ENCODE measurements at places on chromosomes 7 and 10.

DNA sequence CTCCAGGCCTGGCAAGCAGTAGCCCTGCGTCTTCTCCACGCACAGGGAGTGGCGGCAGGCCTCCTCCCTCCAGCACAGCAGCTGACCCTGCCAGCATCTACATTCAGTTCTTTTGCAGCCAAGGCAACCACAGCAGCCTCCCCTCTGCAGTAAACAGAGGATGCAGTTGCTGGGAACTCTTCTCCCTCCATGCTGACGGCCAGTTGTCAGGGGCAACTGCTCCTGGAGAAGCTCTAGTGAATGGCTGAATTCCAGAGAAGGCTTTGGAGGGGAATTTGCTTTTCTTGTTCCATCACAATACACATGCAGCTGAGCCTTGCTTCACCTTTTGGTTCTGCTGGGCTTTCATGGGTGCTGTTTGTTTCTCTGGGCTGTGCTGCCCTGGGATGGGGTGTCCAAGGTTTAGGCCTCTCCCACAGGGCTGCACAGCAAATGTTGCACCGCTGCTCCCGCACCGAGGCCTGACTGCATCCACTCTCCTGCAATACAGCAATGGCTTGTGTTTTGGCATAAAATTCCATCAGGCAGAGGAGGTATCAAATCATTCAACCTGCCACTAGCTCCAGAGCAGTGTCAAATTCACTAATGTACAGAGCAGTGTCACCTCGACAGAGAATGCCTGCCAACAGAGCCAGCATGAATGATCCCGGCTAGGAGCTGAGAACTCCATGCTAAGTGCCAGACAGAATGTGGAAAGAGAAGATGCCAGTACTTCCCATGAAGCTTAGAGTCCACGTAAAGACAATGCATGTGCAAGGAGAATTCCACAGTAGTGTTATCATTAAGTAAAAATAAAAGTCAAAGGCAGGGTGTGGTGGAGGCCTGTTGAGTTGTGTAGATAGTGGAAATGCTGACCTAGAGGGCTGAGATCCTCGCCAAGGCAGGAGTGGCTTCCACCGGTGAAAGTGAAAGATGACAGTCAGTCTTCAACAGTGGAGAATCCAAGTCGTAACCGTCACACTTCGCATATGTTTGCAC, 399.6 kb downstream of the DPP6 start:
- DNase-seq: no peak

DNA sequence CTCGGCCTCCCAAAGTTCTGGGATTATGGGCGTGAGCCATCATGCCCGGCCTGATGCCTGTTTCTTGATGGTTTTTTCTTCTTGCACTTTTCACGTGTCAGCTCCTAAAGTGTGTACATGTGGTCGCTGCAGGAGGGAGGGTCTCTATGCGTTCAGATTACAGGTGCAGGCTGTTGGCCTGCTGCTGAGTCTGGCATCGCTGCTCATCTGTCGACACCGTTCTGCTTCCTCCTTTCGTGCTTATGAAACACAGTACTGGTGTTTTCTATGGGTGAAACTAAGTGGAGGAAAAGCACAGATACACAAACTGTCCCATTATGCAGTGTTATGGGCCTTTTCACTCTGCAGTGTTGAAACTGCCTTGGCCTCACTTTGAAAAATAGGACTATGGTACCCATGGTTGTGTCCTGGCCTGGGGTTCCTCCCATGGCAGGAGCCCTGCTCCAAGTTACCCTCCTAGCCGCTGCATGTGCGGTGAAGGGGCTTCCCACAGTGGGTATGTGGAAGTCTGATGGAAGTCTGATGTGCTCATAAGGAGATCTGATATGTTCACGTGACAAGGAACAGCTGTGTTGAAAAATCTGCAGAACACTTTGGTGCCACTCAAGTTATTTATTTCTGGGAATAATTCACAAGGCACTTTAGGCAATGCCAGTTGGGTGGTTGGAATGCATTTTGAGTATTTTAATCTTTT, 23.5 kb downstream of the OGDH start:
- DNase-seq: no peak

- no peak for DNase-seq
These were observed 32.1 kb upstream of the GNA12 start for GRCh38 chr7:2876031-2876731.

GRCh38 chr7:116478834-116479233, 20.7 kb upstream of the CAV2 start:
- DNase-seq: no peak

- no peak for DNase-seq
These were observed 153.6 kb downstream of the CELF2 start for GRCh38 chr10:11170993-11171851.

GRCh38 chr7:73350306-73351068, 22.5 kb downstream of the FKBP6 start:
- no peak for DNase-seq

DNA sequence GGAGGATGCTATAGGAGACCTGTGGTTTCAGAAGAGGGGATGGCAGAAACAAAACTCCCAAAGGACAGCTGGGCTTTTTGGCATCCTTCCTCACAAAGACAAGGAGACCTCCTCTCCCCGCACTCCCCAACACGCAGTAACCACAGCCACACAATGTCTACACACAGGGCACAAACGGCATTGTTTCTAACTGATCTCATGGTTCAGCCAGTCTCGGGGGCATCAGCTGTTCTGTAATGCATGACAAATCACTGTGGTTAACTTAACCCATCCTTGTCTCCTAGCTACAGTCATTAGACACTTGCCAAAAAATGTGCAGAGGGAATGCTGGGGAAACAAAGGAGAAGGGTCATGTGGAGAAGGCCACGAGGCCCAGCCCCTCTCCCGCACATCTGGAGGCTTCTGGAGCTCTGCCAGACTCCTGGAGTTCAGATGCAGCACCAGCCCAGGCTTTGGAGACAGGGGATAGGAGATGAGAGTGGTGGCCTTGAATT, 7.6 kb upstream of the ADAMTS14 start:
- DNase-seq: no peak

GRCh38 chr10:49656845-49657493, 22.5 kb upstream of the C10orf53 start:
- no peak for DNase-seq

DNA sequence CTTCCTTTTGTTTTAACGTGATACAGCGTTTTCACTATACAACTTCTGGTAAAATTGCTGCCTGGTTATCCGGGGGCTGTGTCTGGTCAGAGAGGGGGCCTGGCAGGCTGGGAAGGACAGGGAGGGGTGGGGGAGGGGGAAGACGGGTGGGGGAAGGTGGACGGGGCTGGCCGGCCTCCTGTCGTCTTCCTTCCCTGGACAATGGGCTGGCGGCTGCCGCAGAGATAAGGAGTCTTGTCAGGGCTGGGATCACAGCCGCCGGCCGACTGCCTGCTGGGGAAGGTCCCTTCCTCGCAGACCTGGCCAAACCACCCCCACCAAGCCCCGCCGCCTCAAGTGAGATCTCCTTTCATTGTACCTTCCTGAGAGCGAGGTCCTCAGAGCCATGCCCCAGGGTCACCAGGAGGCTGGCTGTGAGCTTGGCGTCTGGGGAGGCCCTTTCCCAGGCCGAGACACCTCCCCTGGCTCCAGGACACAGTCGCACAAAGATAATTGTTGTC, 151.2 kb upstream of the TNRC18 start:
- DNase-seq: no peak

DNA sequence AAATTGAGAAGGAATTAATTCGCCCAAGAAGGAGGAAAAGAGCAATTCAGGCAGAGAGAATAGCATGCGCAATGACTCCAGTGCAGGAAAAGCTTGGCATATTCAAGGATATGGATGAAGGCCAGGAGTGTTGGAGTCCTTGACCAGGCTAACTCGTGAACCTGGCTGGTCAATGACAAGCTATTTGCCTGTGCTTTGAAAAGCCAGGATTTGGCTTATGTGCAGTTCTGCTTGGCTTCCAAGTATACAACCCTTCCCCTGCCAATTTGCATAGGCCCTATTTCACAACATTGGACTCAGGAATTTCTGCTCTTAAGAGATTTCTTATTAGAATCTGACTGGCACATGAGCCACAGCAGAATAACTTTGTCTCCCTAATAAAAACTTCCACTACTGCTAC, 72.3 kb upstream of the SP8 start:
- DNase-seq: no peak

Data from stimulated activated CD8-positive, alpha-beta memory T cell treated with anti-CD3 and anti-CD28 coated beads, Interleukin-7, amount 100 ng/mL, for 1 hour (primary cell).